HT1080 (cell line): ENCODE measurements at places on chromosomes 13 and 19. TPM values are rescaled to one million over a fixed set of nuclear protein-coding genes. Genes with fewer than 3 reads are reported as not detected.
A peak's percentile ranks its signal among the peaks of the same experiment; 100 is the strongest.

Gene HIF3A
- total RNA-seq, result not detected in 2 replicates

Gene LRRC63
- 0.03 and 0.33 TPM in 2 replicates for total RNA-seq

Gene CGB1
- total RNA-seq, result not detected in 2 replicates

Gene S1PR2
- total RNA-seq, result 1.1 and 1.9 TPM in 2 replicates

Gene CALM3
- total RNA-seq, result 173 and 213 TPM in 2 replicates

Gene SHISA7
- total RNA-seq, result not detected in 2 replicates

Gene ARHGAP45
- total RNA-seq, result 1.4 TPM in 2 replicates

Gene IZUMO2
- not detected in 2 replicates for total RNA-seq

DNA sequence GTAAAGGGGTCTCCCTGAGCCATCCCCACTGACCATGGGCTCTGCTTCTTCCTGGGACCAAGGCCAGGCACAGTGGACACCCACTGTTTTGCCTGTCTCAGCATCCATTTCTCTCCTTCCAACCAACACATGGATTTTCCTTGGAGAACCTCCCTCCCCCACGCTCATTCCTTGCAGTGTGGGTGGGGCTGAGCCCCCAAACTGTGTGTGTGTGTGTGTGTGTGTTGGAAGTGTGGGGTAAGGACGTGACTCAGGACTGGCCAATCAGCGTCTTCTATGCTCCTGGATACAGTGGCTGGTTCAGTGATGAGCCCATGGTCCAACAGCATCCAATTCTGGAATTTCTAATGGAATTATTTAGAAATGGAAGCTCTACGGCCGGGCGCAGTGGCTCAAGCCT lies 18.7 kb downstream of the CEBPA start:
- DNase-seq, result no peak

GRCh38 chr19:4557971-4558941 lies 1.2 kb downstream of the SEMA6B start:
- DNase-seq, result no peak

DNA sequence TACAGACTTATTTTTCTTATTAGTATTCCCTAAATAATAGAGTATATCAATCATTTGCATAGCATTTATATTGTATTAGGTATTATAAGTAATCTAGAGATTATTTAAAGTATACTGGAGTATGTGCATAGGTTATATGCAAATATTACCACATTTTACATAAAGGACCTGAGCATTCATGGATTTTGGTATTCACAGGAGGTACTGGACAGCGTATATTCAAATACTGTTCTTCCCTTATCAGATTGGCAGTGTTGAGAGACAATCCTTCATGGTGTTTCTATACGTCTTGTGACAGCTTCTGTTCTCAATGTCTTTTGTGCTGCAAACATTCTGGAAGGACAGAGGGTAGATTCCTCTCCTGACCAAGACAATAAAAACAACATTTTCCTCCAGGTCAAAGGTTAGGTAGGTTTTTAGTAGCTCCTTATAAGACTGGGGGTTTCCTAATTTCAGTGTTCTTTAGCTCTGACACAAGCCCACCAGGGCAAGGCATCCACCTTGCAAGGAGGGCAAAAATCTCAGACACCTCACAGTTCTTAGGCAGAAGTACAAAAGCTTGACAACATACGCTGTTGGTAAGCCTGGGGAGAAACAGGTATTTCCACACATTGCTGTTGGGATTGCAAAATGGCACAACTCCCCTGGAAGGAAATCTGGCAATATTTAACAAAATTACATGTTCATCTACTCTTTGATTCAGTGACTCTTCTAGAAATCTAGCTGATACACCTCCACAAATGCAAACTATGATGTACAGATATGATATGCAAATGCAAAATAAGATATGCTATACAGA lies 20.6 kb upstream of the PCCA start:
- DNase-seq, result no peak

DNA sequence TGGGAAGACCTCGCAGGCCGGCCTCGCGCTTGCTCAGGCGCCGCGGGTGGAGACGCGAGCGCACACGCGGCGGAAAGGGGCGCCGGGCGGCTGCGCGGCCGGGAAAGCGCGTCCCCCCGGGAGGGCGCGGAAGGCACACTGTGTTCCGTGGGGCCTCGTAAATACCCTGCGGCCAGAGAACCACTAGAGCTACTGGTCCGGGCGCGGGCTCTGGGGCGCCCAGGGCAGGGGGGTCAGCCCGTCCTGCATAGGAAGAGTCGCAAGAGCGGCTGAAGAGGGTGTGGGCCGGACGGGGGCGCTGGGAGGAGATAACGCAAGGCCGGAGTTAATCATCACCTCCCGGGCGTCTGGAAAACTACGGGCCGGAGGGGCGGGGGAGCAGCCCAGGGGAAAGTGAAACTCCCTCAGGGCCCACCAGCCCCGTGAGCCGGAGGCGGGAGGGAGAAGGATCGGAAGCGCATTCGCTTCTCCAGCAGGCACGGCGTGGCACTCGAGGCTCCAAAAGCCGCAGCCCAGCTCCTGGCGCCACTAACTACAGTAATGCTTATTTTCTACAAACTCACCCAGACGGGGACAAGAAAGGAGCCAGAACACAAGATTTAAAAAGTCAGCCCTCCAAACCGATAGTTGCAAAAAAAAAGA lies 1.1 kb upstream of the WBP4 start:
- DNase-seq, result peak; percentile 94

DNA sequence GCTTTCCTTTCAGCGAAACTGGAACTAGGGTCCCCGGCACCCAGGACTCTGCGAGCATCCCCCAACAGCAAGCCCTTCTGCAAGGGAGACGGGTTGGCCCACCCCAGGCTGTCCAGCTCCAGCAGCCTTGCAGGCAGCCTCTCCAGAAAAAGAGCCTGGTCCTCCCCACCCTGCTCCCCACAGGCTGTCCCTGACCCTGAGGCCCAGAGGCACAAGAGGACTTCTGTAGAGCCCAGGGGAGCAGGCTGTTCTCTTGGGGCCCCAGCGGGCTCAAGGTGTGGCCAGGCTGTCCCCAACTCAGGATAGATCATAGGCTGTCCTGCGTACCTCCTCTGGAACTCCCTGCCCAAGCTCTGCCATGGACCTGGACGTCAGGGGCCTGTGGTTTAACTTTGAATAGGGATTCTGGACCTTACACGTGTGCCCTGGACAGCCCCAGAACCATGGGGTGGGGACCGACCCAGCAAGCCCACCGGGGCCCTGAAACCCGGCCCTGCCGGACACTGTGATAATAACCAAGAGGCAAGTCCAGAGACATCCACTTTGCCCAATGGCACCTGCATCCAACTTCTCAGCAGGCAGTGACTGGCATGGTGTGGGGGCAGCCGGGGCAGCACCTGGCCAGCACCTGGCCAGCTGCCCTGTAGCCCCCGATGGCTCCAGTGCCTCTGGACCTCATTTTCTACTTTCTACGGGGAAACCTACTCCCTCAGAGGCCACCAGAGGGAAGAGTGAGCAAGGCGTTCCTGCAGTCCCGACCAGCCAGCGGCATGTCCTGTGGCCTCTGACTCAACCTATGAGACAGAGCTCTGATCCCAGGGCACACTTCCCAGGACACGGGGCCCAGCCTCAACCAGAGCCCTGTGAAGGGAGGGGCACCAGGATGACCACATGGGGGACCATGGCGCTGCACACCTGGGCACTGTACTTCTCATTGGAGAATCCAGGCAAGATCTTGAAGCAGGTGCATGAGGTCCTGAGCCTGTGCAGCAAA lies 50.9 kb upstream of the TPM4 start:
- peak; percentile 51 for DNase-seq

DNA sequence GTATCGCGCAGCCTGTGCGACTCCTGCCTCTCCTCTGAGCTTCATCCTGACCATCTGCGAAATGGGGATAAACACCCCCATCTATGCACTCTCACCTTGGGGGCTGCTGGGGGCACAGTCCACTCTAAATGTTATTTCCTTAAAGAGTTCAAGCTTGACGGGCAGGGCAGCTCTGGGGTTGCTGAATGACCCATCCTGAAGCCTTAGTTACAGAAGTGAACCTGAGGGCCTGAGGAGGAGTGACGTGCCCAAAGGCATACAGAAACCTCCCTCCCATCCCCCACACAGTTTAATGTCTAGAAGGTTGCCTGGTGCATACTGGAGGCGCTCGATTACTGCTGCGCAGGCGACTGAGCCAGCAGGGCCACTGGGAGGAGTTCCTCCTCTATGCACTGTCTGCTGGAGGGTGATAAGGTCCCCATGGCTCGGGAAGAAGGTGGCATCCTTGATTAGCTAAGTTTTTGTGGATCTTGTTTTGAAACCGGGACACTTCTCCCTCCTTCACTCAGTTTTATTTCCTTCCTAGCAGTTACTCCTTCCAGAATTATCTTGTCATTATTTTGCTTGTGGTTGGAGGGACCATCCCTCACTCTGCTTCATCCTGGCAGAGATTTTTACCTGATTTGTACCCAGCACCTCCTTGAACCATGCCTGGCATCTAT lies 572 bp upstream of the FKBP8 start:
- peak; percentile 74 for DNase-seq

- peak; percentile 49 for DNase-seq
These were observed 1507.5 kb downstream of the OLFM4 start for GRCh38 chr13:54536112-54536511.

GRCh38 chr13:86324191-86324590 lies 525.0 kb upstream of the SLITRK6 start:
- no peak for DNase-seq

DNA sequence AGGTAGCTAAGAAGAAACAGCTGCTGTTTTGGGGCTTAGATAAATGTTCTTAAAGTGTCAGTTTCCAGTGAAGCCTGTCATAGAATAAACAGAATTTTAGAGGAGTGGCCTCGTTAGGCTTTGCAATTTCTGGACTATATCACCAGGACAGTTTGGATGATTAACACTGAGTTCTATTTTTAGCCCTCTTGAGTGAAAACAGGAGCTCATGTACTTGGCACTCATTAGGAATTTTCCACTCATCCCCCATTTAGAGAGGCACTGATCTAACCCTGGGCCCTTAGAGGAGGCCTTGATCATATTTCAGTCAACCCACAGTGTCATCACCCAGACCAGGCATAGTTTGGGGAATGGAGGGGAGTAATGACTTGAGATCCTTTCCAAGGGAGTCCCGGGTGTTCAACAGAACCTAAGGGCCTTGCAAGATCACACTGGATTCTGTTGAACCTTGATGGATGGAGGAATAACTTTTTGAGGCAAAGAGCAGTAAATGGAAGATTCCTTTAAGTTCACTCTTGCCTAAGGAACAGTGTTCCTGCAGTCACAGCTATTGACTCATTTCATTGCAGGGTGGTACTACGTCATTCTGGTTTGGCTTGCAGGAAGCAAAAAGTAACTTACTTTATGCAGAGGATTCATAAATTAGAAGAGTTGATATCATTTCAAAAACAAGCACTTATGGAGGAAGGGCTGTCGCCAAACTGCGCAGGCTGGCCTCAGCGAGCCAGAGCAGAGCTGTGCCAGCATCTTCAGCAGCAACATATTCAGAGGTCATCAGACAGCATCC lies 160.2 kb downstream of the SLC7A1 start:
- peak; percentile 73 for DNase-seq

DNA sequence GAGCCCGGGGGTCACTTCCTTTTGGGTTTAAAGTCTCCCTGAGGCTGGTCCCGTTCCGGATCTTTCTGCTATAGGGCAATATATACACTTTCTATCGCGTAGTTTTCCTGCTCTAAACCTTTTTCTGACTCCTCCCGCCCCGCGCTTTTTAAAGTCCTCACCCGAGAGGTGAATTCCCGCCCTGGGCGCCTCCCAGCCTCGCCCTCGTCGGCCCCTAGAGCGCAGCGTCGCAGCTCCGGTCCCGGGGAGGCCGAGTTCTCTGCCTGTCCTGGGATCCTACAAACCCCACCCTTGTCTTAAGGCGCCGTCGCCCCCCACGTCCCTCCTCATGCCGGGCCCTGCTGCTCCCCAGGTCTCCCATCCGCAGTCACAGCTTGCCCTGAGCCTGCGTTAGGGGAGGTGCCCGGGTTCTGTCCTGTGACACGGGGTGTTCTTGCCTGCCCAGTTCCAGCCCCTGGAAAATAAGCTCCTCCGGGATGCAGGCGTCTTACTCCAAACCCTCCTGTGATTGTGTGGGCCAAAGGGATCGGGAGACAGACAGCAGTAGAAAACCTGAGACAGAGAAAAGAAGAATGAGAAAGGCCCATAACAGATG lies 491 bp downstream of the ZNF525 start:
- DNase-seq, result no peak

- DNase-seq, result no peak
These were observed 90.3 kb downstream of the KDM4B start for GRCh38 chr19:5059213-5059574.

GRCh38 chr13:85216576-85216975 lies 582.6 kb downstream of the SLITRK6 start:
- DNase-seq, result no peak

- peak; percentile 95 for DNase-seq
These were observed at the start of gene ANO8 for GRCh38 chr19:17334414-17335409. ANO8 (minus strand) TSS chr19:17334855; CDS start chr19:17334670, 185 bp downstream.

DNA sequence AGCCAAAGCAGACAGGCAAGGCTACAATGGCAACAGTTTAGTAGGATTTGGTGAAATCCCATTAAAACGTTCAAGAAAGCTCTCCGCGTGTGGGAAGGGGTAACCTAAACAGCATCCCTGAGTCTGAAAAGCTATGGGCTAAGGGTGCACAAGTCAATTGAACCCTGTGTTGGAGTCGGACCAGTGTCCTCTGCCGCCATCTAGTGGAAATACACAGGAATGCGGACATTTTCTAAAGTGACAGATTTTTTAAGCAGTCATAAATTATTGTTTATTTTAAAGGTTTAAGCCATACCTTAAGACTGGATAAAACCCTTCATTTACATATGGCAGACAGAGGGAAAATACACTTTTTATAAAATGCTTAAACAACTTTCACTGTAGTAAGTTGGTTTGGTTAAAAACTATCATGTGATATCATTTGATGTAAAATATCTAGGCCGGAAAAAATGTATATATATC lies 26.5 kb upstream of the LSM14A start:
- peak; percentile 44 for DNase-seq

DNA sequence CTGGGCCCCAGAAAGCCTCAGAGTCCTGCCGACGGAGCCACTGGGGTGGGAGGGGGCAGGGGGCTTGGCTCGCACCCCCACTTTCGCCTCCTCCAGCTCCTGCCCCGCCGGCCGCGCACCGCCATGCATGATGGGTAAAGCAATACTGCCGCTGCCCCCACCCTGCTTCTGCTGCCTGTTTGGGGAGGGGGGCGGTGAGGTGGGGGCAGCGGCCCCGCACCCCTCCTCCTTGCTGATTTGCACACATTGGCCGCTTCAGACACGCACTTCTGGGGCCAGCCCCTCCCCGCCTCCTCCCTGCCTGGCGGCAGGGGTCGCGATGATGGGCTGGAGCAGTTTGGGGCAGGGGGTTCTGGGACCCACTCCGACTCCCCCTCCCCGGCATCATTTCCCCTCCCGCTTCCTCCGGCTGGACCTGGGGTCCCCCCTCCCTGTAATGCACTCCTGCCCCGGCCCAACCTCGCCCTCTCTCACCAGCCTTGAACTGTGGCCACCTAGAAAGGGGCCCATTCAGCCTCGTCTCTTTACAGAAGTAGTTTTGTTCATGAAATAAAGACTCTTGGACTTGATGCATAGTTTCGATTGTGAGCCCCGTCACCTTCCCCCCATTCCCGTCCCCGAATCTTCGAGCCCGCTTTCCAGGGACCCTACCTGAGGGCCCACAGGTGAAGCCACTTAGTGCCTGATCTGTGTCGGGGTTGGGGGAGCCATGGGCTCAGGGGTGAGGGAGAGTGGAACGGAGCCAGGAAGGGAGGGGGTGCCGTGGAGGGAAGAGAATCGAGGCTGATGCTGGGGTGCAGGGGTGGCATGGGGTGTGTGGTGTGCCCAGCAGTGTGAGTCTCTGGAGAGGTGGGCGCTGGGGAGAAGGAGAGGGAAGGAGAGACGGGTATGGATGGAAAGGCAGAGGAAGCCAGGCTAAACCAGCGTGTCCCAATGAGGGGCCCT lies 1.4 kb upstream of the HPN start:
- no peak for DNase-seq

GRCh38 chr13:28653111-28653510 lies 5.8 kb upstream of the POMP start:
- DNase-seq, result no peak
